ENCODE measurements at places on chromosomes 6 and 20. TPM values are rescaled to one million over a fixed set of nuclear protein-coding genes. Genes with fewer than 3 reads are reported as not detected.

LY6G6C gene
- total RNA-seq = not detected

KIAA1755 gene
- total RNA-seq = 1.7 TPM

TRIM31 gene
- not detected for total RNA-seq

NHLRC1 gene
- total RNA-seq = 3.6 TPM

RAMACL gene
- total RNA-seq = 2.0 TPM

ETV7 gene
- total RNA-seq = 8.7 TPM

MEA1 gene
- 63.6 TPM for total RNA-seq

LAMA2 gene
- total RNA-seq = under 0.01 TPM

CST1 gene
- total RNA-seq = not detected

SMOC2 gene
- total RNA-seq = not detected

SPDEF gene
- not detected for total RNA-seq

PLA2G7 gene
- total RNA-seq = under 0.01 TPM

IFNGR1 gene
- total RNA-seq = 34.8 TPM

SLC9A8 gene
- total RNA-seq = 10.5 TPM

TUBE1 gene
- total RNA-seq = 14.3 TPM

RIPOR2 gene
- 3.4 TPM for total RNA-seq

DEFB124 gene
- total RNA-seq = not detected

HLA-DPA1 gene
- 59.2 TPM for total RNA-seq

VNN1 gene
- not detected for total RNA-seq

EYS gene
- under 0.01 TPM for total RNA-seq

Data from melanocyte of skin (primary cell).